ENCODE measurements at places on chromosomes 2 and 18.

DNA sequence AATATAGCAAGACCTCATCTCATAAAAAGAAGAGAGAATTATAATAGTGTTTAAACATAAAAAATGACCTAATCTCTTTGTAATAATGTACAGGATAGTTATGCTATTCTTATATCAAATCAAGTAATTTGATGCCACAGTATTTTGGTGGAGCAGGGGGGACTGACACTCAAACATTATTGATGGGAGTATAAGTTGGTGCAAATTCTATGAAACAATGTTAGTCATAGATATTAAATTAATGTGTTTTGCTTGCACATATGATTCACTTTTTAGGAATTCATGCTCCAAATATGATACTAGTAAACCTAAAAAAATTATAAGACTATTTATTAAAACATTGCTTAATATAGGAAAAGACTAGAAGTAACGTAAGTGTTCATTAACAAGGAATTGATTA lies 256.1 kb upstream of the SYT4 start:
- no peak for DNase-seq

- no peak for DNase-seq
Observed at GRCh38 chr2:221478485-221478863, 93.6 kb downstream of the EPHA4 start.

- DNase-seq, result no peak
Observed at GRCh38 chr2:227368574-227368973, 10.5 kb downstream of the TM4SF20 start.

DNA sequence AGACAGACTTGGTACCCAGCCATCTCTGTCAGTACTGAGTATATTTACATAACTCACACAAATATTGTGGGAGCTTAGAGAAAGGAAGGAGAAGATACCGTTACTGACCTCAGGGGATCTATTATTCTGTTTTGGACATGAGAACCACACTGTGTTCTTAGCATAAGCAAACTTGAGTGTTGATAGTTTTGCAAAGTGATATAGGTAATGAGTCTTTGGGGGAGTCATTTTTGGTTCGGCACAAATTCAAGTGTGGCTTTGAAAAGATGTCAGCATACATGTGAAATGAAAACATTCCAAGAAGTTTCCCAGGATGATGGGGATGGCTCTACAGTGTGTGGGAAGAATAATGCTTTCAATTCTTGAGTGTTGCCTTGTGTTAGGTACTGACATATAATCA lies 24.1 kb downstream of the SMARCAL1 start:
- no peak for DNase-seq

GRCh38 chr2:229033816-229034215 lies 237.3 kb downstream of the PID1 start:
- DNase-seq, result no peak

DNA sequence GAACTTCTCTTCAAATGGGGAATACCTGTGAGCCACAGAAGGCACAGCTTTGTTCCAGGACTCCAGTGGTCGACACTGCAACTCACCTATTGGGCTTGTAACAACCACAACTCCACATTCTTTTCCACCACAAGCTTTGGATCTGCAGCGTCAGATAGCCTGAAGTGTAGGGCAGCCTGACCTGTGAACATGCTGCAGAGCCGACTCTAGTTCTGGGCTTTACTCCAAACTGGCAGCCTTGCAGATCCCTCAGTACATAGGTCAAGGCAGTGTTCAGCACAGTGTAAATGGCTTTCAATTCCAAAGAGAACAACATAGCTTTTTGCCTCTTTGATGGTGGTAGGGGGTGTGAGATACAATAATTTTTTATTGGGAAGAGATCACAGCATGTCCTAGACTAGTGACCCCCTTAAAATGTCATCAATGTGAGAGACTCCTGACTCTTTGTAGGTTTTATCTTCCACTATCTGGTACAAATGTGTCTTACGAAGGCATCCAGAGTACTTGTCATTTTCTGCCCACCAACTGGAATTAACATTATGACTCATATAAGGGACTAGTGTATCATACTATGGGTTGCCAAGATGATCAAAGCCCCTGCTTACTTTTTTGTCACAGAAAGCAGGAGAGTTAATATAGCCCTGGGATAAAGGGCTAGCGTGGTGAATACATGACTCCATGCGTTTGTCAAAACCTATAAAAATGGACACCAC lies 149.8 kb downstream of the COPS8 start:
- DNase-seq, result no peak

- no peak for DNase-seq
Observed at GRCh38 chr2:45585267-45585861, 25.7 kb downstream of the SRBD1 start.
